ENCODE measurements at places on chromosomes 4 and X. TPM values are rescaled to one million over a fixed set of nuclear protein-coding genes. Genes with fewer than 3 reads are reported as not detected.

The IL13RA1 gene
- 21.6 TPM for total RNA-seq

GRCh38 chrX:66200050-66200664 is 36.1 kb downstream of the HEPH start:
- H3K27me3 ChIP-seq, result no peaks in the 10 kb centered on the region
- DNase-seq, result no peak
- no peak overlapping the region for H3K27ac ChIP-seq
- no peaks in the 10 kb centered on the region for H3K36me3 ChIP-seq
- H3K4me1 ChIP-seq, result no peaks in the 10 kb centered on the region

The SPIN4 gene
- total RNA-seq, result 6.4 TPM

- no peaks in the 10 kb centered on the region for H3K36me3 ChIP-seq
- no peak for DNase-seq
- no peaks in the 10 kb centered on the region for H3K4me1 ChIP-seq
- H3K4me3 ChIP-seq, result no peak overlapping the region
- H3K27me3 ChIP-seq, result no peaks in the 10 kb centered on the region
These were observed 60.9 kb upstream of the SORBS2 start for GRCh38 chr4:185872747-185873380.

GRCh38 chrX:116282751-116283150 is 112.2 kb downstream of the AGTR2 start:
- H3K36me3 ChIP-seq, result peaks cover 3% of the 10 kb centered on the region
- H3K27ac ChIP-seq, result no peak overlapping the region
- H3K27me3 ChIP-seq, result no peaks in the 10 kb centered on the region

Measured in type B pancreatic cell (in vitro differentiated cells).